Endothelial cell of umbilical vein (primary cell): ENCODE measurements at places on chromosomes 3 and 15. TPM values are rescaled to one million over a fixed set of nuclear protein-coding genes. Genes with fewer than 3 reads are reported as not detected.

DNA sequence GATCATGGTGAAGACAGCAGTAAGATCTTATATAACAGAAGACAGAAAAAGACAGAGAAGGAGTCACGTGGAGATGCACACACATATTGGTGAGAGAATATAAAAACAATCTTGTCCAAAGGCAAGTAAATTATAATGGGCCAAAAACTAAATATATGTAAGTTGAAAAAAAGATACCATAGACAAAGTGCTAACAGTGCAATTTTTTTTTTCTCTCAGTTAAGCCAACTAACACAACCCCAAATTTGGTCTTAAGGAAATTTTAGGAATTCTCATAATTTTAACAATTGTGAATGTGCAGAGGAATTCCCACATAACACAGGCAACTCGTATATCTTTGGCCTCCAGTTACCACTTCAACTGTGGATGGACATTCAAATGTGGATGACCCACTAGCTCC is 432.2 kb downstream of the SOX2 start:
- no peak for DNase-seq

Gene MELTF
- total RNA-seq: 1.3 and 2.3 TPM in 2 replicates

- no peak for DNase-seq
Measured at GRCh38 chr3:66800941-66801545, 197.1 kb upstream of the KBTBD8 start.

Gene ITIH1
- total RNA-seq: not detected in 2 replicates

Gene GCNT3
- not detected in 2 replicates for total RNA-seq

- peak; percentile 80 for DNase-seq
Measured at GRCh38 chr15:38354315-38354929, 99.5 kb upstream of the FAM98B start.

DNA sequence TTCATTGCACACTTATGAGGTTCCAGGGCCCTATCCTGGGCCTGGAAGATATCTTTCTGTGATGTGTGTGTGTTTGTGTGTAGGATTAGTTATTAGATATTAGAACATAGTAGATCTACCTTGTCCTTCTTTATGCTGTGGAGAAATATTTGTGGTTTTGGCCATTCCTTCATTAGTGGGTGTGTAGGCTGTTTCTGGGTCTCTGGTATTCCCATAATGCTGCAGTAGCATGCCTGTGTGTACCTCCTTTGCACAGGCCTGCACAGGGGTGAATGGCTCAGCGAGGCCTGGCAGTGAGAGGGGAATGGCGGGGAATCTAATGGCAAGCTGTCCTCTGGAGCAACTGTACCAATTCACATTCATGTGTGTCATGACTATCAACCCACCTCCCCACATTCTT is 125.8 kb upstream of the MRPS22 start:
- DNase-seq: no peak

Gene GOLGA8T
- not detected in 2 replicates for total RNA-seq

Gene PRR20G
- total RNA-seq: not detected in 2 replicates

GRCh38 chr3:82259994-82260393 is 498.5 kb upstream of the GBE1 start:
- DNase-seq: no peak

Gene RETNLB
- total RNA-seq: not detected in 2 replicates

DNA sequence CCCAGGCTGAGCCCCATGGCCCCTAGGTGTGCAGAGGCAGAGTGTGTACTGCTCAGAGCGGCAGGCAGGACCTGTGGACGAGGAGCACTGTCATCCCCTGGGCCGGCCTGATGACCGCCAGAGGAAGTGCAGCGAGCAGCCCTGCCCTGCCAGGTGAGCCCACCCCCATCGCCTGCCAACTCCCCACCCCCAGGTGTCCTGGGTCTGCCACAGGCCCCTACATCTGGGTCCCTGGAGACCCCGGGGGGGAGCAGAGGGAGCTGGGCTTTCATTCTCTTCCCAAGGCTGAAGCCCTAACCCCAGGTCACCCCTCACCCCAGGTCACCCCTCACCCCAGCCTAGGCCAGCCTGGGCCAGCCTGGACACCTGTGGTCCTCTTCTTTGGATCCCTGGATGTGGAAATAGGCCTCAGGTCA is 93.1 kb downstream of the TBC1D2B start:
- DNase-seq: no peak

Gene KCNMB2
- total RNA-seq: not detected in 2 replicates

GRCh38 chr3:21310891-21311290 is 440.1 kb downstream of the ZNF385D start:
- DNase-seq: no peak

Gene GPR160
- total RNA-seq: 1.1 and 1.3 TPM in 2 replicates

- no peak for DNase-seq
Measured at GRCh38 chr15:75924576-75924975, 20.9 kb downstream of the FBXO22 start.

Gene LEKR1
- 0.21 and 0.64 TPM in 2 replicates for total RNA-seq

GRCh38 chr3:179098388-179099077 is 26.9 kb upstream of the ZMAT3 start:
- no peak for DNase-seq

DNA sequence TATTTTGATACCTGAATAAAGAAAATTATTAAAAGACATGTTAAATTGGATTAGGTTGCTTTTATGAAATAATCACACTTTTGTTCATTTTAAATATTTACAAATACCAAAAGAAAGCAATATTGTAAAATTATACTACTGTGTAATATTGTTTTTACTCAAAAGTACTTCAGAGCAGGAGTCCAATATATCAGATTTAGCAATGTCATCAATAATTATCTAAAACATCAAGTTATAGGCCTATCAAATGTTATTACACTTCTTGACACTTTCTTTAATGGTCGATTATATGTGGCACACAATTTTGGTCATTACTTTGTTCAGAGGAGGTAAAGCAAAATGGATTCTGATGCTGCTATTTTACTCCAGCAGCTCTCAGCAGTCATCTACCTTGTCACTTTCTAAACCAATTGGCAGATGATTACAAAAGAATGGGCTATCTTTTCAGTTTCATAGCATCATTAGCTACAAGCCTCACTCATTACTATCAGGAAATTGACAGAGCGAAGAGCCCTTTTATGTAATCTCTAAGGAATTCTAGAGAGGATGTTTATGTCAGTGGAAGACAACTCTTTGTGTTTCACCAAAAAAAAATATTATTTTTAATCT is 318.6 kb downstream of the PLOD2 start:
- no peak for DNase-seq

GRCh38 chr3:32143849-32144757 is 37.7 kb downstream of the GPD1L start:
- peak; percentile 90 for DNase-seq

- DNase-seq: no peak
Measured at GRCh38 chr3:9838856-9839255, 5.0 kb downstream of the RPUSD3 start.

DNA sequence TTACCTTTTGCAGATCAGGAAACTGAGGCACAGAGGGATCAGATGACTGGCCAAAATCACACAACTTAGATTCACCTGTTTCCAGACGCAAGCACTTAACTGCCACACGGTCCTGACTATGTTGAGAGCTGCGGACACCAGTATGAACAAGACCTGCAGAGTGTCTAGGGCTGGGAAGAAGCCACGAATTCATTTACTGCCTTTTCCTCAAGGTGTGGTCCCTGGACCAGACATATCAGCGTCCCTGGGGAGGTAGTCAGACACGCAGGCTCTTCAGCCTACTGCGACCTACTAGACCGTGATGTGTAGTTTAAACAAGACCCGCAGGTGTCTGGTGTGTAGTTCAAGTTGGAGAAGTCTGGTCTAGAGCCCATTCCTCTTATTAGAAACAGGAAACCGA is 541 bp upstream of the SLC6A11 start:
- DNase-seq: no peak

- peak; percentile 24 for DNase-seq
Measured at GRCh38 chr3:48466386-48467109, 20.0 kb downstream of the ATRIP start.

DNA sequence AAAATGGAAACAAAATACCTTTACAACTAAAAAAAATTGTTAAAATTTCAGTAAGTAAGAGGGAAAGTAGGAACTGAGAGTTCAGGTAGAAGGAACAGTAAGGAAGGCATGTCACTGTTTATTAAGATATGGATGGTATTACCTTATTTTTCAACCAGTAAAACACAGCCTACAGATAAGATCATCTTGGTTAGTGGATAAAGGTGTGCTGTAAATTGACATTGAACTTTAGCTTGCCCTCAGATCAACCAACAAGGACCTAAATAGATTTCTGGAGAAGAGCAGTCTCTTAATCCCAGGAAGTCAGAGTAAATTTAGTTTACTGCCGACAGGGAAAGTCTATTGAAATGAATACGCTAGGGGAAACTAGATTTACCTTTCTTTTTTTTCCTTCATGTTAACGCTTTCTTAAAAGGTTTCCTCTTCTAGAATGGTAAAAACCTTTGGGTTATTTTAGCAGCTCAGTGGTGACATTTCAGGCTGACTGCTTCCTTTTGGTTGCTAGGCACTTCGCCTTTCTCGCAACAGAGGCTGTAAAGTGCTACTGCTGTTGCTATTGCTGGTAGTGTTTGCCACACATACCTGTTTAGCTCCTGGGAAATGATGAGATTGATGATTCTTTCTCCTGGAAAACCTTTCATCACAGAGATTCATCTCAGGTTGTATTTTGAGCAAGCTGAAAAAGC is 12.9 kb downstream of the DZIP3 start:
- no peak for DNase-seq

- DNase-seq: peak; percentile 59
Measured at GRCh38 chr3:185815391-185816282, 9.2 kb downstream of the IGF2BP2 start.
